ENCODE measurements at places on chromosomes 3 and 15.
A peak's percentile ranks its signal among the peaks of the same experiment; 100 is the strongest.

DNA sequence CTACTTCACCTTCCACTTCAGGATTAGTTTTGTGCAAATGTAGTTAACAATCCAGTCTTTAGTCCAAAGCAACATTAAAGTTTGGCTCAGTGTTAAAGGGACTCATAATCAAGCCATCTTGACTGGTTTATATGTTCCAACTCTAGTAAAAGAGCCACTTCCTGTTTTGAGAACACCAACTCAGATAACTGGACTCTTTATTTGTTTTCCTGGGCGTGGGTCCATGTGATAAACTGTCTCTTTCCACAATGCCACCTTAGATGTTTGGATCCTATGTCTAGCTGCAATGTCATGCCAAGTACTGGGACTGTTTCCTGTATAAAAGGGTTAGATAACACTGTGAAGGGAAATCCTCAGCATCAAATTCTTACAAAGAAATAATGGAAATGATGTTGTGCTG is 545.0 kb downstream of the PYDC2 start:
- DNase-seq, result no peak

- DNase-seq, result no peak
Measured at GRCh38 chr15:41922353-41922752, 28.5 kb upstream of the SPTBN5 start.

DNA sequence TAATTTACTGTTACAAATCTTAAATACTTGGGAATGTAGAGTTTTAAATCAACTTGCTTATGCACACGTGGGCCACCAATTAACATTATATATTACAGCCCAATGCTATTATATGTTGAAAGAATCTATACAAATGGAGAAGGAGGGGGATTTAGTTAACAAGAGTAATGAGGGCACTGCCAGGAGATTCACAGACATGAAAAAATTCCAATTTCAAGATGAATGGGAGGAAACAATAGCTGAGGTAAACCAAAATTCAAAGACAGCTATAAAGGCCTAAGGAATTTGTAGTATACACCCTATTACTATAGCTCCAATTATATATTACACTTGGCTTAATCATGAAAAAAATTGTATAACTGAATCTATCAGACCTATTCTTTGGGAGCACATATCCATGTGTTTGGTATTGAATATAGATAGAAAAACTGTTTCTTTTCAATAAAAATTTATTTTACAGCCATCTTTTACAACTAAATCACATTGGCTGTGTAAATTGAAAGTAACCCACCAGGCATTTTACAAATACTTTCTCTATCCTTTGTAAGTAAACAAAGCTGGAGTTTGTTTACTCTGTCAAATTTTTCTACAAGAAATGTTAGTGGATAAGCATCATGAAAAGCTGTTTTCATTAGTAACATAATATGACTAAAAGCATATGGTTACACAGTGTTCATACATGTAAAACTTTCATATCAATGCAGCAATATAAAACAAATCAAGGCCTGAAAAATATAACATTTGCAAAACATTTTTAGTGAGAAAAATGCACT is 1045.8 kb downstream of the ROBO1 start:
- no peak for DNase-seq

DNA sequence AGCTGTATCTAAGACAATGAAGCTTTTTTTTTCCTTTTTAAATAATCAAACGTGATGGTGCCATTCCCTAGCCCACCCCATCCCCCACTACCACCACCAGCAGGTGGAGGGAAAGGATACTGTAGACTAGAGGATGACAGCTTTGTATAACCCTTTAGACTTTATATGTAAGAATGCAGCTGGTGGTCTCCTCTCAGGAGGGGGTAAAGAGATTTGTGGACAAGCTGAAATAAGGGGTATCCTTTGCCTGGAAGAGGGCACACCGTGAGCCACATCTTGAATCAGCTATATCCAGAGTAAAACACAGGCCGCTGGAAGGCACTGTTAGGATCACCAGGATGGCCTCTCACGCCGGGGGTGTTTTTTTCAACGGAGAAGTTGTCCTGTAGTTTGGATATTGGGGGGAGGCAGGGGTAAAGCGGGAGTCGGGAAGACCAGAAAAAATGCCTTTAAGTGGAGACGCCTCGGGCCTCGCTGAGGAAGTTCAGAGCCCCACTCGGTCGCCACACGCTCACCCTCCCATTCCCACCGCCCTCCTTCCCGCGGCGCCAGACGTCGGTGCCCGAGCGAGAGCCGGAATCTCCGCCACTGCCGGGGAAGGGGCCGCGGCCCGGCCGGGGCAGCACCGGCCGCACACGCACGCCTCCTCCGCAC is 986 bp downstream of the KPNA4 start:
- no peak for DNase-seq

DNA sequence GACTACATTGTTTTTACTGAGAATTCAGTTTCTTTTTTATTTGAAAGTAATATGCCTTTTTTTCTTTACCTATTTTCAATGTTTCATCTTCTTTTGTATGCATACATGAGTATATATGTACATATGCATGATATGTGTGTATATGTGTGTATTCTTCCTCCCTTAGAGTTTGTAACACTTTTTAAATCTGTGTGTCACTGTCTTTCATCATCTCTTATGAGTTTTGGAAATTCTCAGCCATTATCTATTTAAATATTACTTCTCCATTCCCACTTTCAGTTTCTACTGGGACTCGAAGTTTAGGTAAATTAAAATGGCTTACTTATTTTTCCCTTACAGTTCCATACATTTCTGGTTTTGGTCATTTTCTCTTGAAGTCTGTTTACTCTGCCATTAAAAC is 754.1 kb downstream of the GRM7 start:
- no peak for DNase-seq

DNA sequence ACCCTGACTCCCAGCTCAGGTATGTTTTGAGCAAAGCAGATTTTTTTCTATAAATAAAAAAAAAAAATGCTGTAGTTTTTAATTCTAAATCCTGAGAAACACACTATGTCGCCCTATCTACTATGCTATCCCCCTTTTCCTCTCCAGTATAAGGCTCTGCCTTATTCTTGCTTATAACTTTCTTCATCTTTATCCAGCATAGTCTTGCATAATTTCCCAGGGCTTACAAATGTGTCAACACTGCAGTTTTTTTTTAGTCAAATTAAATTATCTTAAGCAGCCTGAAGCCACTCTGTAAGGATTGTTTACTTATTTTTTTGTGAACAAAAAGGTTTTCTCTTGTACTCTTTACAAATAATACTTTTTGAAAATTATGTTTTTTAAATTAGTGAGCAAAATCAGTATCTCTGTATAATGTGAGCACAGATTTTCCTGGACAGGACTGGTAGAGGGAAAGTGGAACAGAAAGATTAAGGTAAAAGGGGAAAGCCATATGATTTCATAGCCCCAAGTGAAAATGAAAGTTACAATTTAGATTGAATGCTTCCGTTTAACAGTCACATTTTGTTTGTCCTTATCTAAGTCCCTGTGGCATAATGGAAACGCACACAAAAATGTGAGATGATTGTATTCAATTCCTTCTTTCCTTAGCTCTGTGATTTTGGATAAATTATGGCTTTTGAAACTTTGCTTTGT is 5.6 kb upstream of the PYDC2 start:
- DNase-seq, result no peak

GRCh38 chr3:13378155-13378554 is 42.0 kb downstream of the NUP210 start:
- DNase-seq, result no peak

DNA sequence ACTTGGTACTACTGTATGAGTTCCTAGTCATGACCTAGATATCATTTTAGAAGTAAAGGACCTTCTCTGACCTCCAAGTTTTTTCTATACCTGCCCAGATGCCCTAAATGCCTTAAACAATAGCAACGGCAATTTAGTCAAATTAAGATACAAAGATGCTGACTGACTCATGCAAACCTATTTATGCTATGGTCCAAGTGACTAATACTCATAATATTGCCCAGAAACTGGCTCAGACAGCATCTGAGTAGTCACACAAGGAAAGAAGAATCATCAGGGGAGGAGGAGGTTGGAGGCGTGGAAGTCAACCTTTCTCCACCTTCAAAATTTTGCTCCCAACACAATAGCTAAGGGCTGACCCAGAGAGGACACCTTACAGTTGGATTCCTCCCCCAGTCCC is 6.8 kb downstream of the FYCO1 start:
- peak; percentile 88 for DNase-seq

DNA sequence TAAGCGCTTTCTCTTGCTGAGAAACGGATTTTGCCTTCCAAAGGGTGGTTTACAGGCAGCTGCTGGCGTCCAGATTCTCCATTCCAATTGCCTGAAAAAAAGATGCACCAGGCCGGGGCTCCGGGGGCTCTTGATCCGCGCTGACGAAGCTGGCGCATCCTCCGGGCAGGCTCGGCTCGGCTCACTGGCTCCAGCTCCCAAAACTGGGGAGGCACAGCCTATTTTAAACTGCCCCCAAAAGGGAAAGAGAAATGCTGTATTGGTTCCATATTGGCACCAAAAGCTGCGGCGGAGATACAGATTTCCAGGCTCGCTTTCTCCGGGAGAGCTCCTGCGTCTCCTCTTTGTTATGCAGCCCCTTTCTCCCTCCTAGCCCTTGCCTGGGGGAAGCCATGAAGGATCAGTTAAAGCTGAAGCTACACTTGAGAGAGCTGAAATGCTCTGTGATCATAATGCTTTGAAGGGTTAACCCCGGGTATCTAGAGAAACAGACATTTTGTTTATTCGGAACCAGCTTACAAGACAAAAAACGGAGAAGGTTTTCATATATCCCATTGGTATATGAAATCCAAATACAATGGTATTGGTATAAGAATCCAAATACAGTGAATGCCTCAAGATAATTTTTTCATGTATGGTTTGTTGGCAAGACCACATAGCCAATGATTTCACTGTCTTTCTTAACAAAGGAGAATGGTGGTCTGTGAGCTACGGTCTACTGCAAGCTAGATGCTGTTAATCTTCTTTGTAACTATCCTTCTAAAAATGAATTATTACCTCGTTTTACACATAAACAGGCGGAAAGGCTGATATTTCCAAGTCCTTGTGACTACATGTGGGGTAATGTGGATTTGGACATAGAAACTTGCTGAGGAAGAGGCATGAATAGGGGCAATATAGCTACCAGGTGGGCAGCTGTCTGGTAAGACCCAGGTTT is 693 bp downstream of the CD200 start:
- DNase-seq, result peak; percentile 67

DNA sequence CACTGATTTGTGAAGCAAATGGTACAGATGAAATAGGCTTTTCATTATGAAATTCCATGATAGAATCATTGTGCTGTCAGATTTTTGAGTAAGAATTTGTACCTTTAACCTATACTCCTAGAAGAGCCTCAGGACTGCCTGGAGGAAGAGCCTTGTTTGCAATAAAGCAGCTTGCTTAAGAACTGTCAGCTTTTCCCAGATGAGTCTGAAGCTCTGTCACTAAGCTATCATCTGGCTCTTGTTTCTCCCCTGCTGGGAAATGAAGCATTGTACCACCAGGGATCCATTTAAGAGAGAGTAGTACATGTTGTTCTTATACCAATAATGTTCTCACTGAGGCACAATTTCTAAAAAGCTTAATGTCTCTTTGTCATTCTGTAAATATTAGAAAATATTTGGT is 85.1 kb upstream of the FLNB start:
- DNase-seq, result peak; percentile 66

GRCh38 chr15:64096668-64097384 is 1.0 kb downstream of the SNX1 start:
- DNase-seq, result peak; percentile 45

DNA sequence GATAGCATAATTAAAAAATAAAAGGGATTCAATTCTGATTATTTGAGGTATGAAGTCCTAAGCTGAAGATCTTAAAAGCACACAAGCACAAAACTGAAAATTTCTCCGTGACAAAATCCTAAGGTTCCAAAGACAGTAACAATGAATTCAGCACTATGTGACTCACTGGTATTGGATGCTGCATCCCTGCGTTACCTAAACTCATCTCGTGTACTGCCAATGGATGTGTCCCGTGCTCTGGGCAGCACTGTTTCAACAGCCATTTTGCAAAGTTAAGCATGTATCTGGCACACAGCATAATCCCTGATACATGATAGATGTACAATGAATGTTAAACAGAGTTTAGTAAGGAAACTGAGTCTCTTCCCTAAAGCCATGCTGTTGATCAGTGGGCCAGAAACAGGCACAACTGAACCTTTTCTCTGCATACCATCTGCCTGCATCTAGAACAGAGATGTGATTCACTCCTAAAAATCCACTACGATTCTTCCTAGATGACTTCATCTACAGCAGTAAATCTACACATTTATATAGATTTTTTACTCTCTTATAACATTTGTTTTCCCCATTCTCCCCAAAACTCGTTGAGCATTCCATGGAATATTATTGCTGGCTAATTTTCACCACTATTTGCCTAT is 14.3 kb downstream of the SUCLG2 start:
- peak; percentile 36 for DNase-seq

GRCh38 chr3:140055092-140055791 is 120.3 kb downstream of the CLSTN2 start:
- no peak for DNase-seq

DNA sequence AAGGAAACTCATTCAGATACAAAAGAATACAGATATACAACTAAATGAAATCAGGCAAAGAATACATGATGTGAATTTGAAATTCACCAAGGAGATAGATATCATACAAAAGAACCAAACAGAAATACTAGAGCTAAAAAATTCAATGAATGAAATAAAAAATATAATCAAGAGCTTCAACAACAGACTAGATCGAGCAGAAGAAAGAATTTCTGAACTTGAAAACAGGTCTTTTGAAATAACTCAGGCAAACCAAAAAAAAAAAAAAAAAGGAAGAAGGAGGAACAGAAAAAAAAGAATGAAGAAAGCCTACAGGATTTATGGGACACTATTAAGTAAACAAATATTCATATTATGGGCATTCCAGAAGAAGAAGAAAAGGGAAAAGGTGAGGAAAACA is 137.8 kb downstream of the DMXL2 start:
- no peak for DNase-seq

DNA sequence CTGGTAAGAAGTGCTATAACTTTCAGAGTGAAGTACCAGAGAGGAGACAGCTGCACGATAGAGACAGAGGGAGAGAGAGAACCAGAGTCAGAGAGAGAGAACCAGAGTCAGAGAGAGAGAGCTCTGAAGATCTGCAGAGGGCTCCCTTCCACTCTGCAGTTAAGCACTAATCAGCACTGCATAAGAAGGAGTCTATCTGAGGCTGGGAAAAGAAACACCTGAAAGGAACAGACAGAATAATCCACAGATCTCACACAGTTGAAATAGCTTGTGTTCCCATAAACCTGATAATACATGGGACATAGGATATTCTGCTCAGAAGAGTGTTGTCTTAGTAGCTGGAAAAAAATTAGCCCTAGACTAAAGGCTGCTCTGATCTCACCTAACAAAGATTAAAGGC is 87.6 kb downstream of the CFAP44 start:
- DNase-seq, result no peak

GRCh38 chr3:120683671-120684301 is 1.7 kb upstream of the HGD start:
- no peak for DNase-seq

GRCh38 chr3:12926660-12927059 is 85.3 kb upstream of the RPL32 start:
- DNase-seq, result no peak

- DNase-seq, result peak; percentile 85
Measured at GRCh38 chr3:134201201-134202130, 49.2 kb downstream of the RYK start.

Measured in amniotic epithelial cell (primary cell).